ENCODE measurements at places on chromosomes 7 and 10. TPM values are rescaled to one million over a fixed set of nuclear protein-coding genes. Genes with fewer than 3 reads are reported as not detected.

The CRHR2 gene
- not detected for polyA plus RNA-seq

The EPO gene
- polyA plus RNA-seq: not detected

The CCDC186 gene
- 5.4 TPM for polyA plus RNA-seq

DNA sequence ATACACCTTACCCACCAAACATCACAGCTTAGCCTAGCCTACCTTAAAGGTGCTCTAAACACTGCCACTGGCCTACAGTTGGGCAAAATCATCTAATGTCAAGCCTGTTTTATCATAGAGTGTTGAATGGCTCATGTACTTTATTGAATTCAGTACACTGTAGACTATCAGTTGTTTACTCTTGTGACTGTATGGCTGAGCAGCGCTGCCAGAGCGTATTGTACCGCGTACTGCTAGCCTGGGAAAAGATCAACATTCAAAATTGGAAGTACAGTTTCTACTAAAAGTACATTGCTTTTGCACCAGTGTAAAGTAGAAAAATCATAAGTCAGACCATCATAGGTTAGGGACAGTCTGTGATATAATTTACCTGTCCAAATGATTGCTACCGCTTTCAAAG lies 226.8 kb downstream of the PRPF18 start:
- DNase-seq: no peak

- DNase-seq: no peak
These were observed 20.5 kb downstream of the CASD1 start for GRCh38 chr7:94530109-94530508.

DNA sequence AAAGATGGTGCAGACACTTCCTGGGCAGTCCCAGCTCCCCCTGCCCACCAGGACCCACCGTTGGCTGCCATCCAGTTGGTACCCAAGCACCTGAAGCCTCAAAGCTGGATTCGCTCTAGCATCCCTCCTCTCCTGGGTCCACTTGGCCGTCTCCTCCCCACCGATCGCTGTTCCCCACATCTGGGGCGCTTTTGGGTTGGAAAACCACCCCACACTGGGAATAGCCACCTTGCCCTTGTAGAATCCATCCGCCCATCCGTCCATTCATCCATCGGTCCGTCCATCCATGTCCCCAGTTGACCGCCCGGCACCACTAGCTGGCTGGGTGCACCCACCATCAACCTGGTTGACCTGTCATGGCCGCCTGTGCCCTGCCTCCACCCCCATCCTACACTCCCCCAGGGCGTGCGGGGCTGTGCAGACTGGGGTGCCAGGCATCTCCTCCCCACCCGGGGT lies 14.5 kb upstream of the LIMK1 start:
- no peak for DNase-seq

- DNase-seq: no peak
These were observed 43.2 kb upstream of the TES start for GRCh38 chr7:116167177-116167576.

DNA sequence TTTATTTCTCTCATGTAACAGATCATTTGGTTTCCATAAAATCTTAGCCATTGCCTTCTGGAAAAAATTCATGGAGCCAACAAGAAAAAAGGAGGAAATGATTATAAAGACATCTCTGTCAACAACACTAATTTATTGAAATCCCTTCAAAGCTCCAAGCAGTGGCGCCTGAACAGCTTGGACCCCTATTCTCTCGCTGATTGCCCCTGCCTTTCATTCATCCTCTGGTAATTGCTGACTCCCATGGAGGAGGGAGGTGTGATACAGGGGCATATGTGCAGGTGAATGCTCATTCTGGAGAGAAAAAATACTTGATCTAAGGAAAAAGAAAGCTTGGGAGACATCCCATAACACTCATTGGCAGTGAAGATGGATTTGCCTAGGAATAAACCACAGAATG lies 345.5 kb downstream of the FGFR2 start:
- no peak for DNase-seq

GRCh38 chr10:91462423-91462822 lies 52.3 kb downstream of the HECTD2 start:
- peak; percentile 4 for DNase-seq

- DNase-seq: no peak
These were observed 197.4 kb downstream of the RNLS start for GRCh38 chr10:88385601-88386203.

DNA sequence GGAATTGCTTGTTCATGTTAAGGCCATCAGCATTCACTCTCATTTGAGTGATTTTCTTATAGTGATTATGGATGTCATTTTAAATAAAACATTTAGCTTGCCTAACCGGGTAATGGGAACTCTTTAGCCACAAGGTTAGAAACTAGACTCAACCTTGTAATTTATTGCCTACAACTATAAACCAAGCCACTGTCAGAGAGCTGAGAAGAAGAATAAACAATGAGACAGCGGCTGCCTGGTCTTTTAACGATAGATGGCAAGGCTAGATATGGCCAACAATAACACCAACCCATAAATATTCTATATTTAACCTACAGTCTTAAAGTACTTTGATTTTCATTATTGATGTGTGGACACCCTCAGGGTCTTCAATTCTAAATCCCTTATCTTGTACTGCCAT lies 27.8 kb upstream of the INHBA start:
- DNase-seq: no peak

DNA sequence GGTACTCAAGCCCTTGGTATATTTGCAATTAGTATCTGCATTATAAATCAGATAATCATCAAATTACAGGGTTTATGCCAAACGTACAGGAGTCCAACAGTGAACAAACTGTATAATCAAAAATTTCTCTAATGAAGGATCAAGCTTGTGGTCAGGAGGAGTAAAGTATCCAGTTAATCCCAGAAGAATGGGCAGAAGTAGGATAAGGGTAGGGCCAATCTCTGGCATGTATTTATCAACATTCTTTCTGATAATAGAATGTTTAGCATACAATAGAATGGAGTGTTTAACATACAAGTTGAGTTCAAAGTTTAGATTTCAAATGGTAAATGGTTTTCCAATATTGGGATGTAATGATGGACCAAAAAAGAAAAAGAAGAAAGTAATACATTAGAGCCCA lies 103.0 kb downstream of the CALD1 start:
- DNase-seq: no peak

- no peak for DNase-seq
These were observed 11.9 kb downstream of the TSPAN14 start for GRCh38 chr10:80465839-80466590.

DNA sequence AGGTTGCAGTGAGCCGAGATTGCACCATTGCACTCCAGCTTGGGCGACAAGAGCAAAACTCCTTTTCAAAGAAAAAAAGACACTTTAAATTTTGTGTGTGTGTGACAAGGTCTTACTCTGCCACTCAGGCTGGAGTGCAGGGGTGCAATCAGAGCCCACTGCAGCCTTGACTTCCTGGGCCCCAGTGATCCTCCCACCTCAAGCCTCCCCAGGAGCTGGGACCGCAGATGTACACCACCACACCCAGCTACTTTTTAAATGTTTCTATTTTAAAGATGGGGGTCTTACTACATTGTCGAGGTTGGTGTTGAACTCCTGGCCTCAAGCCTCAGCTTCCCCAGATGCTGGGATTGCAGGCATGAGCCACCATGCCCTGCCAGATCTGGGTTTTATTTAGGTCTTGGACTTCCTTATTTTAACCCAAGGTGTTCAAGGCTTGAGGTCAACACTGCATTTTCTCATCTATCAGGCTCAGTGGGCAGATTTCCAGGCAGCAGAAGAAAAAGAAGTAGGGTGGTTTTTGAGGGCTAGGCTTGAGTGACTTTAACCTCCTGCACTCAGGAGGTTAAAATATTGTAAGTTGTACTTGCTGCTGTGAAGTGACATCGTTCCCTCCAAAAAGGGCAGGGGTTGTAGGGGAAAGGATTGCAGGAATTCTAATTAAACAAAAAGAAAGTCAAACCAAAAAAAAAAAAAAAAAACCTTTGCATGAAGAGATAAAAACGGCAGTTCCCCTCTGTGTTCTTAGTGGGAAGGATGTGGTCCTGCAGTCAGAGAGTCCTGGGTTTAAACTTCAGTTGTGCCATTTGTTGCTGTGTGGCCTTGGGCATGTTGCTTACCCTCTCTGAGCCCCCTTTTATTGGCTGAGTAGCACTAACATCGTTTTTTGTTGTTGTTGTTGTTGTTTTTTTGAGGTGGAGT lies 71.5 kb downstream of the CARD11 start:
- DNase-seq: no peak

DNA sequence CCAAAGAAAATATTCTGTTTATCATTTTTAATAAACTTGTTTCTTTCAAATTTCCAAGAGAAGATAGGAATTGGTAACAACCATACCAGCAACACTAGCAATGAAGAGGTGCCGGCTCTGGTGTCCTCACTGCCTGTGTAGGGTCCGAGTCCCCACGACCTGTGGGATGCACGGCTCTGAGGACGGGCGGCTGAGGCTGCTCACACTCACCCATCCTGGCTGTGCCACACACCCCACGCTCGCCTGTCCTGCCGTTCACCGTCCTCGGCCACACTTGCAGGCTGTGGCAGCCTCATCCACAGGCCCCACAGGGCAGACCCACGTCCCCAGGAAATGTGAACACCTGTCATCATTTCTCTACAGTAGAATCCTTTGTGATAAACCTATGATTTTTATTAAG lies 48.2 kb upstream of the DPYSL4 start:
- DNase-seq: no peak

DNA sequence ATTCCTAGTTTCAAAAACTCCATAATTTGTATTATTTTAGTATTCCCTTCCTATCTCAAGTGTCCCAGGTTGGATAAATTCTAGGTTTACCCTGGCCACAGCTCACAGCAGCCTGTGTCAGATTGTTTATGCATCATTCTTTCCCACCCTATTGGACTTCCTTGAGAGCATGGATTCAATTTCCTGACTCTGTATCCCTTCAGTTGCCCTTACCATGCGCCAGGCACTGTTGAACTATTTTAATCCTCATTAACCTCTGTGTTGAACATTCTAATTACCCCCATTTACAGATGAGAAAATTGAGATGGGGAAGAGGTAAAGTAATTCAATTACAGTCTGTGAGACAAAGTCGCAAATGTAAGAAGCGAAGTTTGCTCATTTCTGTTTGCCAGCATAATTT lies 58.8 kb downstream of the STEAP1B start:
- no peak for DNase-seq

DNA sequence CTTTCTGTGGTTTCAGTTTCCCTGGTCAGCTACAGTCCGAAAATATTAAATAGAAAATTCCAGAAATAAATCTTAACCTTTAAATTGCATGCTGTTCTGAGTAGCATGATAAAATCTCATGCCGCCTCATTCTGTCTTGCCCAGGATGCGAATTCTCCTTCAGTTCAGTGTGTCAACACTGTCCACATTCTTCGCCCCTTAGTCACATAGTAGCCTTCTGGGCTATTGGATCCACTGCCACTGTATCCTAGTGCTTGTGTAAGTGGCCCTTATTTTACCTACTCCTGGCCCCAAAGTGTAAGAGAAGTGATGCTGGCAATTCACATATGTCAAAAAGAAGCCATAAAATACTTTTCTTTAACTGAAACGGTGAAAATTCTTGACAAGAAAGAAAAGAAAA lies 129.6 kb downstream of the ZWINT start:
- no peak for DNase-seq

Measured in BJ (cell line).